ENCODE measurements at places on chromosomes 7 and 10.

DNA sequence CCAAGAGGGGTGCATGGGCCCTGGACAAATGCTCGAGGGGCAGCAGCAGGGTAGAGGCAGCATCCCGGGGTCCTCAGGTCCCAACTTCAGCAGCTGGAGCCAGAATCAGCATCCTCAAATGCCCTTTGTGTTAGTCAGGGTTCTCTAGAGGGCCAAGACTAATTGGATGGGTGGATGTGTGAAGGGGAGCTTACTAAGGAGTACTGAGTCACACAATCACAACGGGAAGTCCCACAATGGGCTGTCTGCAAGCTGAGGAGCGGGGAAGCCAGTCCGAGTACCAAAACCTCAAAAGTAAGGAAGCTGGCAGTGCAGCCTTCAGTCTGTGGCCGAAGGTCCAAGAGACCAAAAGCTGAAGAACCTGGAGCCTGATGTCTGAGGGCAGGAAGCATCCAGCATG, 162.9 kb upstream of the TCERG1L start:
- DNase-seq, result no peak

GRCh38 chr10:108690530-108690929, 1232.8 kb downstream of the XPNPEP1 start:
- no peak for DNase-seq

DNA sequence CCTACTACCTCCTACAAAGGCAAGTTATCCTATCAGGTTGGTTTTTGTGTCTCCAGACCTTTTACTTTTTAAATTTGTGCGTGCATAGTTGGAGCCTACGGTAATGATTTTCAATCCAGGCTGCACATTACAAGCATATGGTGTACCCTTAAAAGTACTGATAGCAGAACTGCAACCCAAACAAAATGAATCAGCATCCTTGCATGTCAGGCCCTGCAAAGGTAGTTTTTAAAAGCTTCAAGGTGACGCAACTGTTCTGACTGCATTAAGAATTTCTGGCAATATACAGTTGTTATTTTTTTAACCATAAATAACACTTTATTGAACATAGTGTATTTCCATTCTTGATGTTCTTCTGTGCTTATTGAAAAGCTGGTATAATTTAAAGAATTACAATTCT, 28.9 kb downstream of the GNAT3 start:
- no peak for DNase-seq

- DNase-seq, result no peak
Observed at GRCh38 chr10:29522061-29522855, 112.5 kb downstream of the SVIL start.

DNA sequence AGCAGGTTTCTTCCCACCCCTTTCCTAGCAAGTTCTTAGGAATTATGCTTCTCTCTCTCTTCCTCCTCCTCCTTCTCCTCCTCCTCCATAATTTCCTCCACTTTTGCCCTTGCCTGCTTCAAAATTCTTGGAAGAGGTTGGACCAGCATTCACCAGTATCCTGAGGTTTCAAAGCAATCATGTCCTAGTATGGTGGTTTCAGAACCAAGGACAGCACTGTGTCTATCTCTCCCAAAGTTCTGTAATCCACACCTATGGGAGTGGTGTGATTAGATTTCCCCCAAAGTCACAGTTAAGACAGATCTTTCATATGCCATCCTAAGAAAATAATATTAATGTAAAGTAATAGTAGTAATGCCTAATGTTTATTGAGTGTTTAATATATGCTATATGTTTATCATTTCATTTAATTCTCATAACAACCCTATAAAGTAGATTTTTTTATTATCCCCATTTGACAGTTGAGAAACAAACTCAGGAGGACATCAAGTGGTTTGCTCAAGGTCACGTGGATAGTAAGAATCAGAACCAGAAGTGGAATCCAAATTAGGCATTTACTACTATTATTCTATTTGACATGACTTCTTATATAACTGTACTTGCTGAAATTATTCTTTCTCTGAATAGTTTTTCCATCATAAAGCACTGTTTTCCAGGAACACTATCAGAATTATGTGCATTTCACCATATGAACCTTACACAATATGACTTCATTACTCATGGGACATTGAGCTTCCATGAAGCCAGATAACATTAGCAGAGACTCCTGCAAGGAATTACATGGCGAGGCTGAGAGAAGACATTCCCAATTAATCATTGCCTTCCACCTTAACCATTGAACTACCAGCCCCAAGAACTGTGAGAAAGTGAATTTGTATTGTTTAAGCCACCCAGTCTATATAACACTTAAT, 91.4 kb downstream of the IPMK start:
- no peak for DNase-seq

- DNase-seq, result no peak
Observed at GRCh38 chr10:75465450-75465827, 34.0 kb downstream of the LRMDA start.
